Lung microvascular endothelial cell (primary cell): ENCODE measurements at places on chromosomes 13 and 19. TPM values are rescaled to one million over a fixed set of nuclear protein-coding genes. Genes with fewer than 3 reads are reported as not detected.

GRCh38 chr19:1466461-1467214, 12.4 kb downstream of the C19orf25 start:
- no peak for DNase-seq

GRCh38 chr13:112068540-112069060, 1.7 kb downstream of the SOX1 start:
- no peak for DNase-seq

- DNase-seq = no peak
These were observed 51.7 kb upstream of the SERPINE3 start for GRCh38 chr13:51287758-51288157.

GRCh38 chr19:51779181-51779580, 15.8 kb upstream of the FPR3 start:
- no peak for DNase-seq

DNA sequence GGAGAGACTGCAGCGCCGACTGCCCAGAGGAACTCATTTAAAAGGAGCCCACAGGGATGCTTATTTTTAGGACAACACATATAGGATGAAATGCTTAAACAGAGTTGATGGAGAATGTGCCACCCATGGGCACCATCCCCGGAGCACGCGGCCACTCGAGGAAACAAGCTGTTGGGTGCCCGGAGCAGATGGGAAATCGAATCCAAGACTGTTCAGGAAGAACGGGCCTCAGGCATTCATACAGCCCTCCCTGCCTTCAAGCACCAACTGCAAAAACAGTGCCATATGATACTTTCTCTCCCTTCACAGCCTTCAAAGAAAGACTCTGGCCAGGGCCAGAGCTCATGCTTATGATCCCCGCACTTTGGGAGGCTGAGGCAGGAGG, 40.2 kb downstream of the RAB20 start:
- DNase-seq = no peak

DNA sequence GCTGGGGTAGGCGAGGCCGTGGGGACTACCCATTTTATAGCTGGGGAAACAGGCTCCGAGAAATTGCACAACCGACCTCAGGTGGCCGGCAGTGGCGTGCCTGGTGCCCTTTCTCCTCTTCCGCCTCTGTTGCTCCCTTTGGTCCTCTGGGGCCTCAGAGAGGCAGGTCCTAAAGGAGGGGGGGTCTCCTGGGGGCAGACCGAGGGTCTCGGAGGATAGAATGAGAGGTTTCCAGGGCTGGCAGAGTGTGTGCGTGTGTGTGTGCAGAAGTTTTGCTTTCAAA, 11.3 kb downstream of the STX10 start:
- DNase-seq = no peak

DNA sequence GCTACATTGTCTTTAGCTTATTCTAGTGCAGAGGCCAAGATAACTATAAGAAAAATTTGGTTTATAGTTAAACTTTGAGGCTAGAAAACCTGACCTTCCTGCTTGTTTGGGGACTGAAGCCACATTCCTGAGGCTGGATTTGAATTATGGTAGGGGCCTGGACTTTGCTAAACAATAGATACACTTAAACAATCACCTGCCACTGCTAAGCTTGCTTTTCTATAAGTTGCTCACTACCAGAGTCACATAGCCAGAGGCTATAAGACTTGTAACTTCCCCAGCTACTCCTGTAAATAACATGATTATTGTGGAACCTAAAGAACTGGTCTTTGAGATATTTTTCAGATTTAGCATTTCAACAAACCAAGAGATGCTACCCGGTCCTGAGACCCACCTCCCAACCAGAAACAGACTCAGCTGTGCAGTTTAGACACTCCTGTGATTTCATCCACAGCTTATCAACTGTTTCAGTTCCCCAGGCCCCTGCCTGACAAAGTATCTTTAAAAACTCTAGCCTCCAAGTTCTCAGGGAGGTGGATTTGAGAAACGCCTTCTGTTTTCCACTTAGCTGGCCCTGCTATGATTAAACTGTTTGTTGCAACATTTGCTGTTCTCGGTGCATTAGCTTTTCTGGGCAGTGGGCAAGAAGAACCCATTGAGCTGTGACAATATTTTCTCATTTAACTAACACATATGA, 77.7 kb downstream of the MIPEP start:
- DNase-seq = no peak

PTPRS gene
- 6.5 and 13.9 TPM in 2 replicates for total RNA-seq

ATP8B3 gene
- total RNA-seq = 0.20 and 0.65 TPM in 2 replicates
